ENCODE measurements at places on chromosomes 6 and 20.

DNA sequence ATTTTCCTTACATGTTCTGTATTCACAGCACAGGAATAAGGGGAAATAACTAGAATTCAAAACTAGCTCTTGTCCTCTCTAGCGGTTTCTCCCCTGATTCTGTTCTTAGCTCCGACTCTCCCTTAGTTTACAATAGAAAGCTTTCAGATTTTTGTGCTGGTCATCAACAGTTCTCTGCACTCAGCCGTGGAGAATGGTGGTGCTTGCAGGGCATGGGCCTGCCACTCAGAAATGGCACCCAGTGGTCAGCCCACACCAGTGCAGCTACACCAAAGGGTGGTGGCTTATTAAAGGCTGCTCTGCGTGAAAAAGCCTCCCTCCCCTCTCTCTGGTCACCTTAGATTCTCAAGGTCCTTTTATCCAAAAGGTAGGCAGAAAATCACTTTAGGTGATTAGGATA, 123.5 kb downstream of the SASH1 start:
- no peak for ATAC-seq

GRCh38 chr6:79391480-79391879, 145.8 kb downstream of the LCA5 start:
- no peak for ATAC-seq

GRCh38 chr6:123527406-123527805, 109.3 kb downstream of the TRDN start:
- ATAC-seq: no peak

GRCh38 chr6:37127961-37128862, 41.7 kb upstream of the PIM1 start:
- ATAC-seq: no peak

GRCh38 chr6:37507690-37508421, 8.2 kb upstream of the CCDC167 start:
- ATAC-seq: peak; percentile 68

DNA sequence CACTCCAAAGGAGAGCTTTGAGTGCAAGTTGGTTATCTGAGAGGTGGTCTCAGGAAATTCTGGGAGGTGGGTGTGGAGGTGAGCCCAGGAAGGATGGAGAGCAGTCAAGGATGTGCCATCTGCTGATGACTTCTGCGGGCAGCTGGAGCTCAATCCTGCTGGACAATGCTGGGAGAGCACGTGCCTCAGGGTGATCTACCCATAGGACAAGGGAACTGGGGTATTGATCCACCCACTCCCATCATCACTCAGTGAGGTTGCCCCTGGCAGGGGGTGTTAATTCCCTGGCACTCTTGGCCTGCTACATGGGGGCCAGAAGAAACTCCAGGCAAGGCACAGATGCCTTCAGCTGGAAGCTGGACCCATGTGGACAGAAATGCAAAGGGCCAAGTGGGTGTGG, 7.1 kb upstream of the ZBP1 start:
- ATAC-seq: no peak

GRCh38 chr20:25659999-25660398, 36.2 kb upstream of the NANP start:
- peak; percentile 59 for ATAC-seq

- ATAC-seq: no peak
These were observed 67.2 kb downstream of the YTHDF1 start for GRCh38 chr20:63148696-63149095.

DNA sequence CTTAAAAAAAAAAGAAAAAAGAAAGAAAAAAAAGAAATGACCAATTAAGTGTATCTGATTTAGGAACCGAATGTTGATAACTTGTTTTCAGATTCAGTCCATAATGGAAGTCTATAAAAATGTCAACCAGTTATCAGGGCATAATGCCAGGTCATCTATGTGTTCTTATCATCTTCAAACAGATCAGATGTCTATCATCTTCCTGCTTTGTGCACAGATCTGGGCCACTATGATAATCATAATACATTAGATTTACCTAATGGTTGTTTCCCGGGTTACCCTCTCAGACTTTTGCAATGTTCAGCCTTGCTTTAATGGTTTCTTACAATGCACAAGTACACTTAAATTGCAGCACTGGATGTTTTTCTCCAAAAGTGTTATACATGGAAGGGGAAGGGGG, 100.6 kb downstream of the NKAIN2 start:
- ATAC-seq: no peak

DNA sequence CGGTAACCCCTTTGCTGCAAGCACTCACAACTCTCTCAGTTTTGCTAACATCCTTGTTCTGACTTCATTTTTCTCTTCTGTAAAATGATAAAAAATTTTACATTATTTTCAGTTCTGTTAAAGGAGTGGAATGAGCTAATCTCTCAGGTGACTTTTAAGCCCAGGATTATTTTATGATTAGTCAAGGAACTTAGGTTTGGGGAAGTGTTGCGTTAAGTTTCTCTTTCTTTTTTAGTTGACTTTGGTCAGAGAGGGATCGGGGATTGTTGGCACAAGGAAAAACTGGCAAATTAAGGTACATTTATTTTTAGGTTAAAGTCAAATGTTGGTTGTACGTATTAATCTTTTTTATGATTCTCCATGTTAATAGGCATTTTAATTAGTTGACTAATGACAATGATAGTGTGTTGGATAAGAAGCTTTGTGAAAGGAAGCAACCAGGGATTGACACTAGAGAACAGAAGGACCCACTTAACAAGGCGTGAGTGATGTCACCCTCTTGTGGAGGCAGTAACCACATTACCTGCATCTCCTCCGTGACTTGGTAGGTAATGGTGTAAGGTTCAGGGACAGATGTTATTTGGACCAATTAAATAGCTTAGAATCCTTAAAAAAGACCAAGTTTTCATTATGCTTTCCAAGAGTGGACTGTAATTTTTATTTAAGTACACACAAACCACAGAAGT, 31.6 kb downstream of the CD83 start:
- no peak for ATAC-seq

- no peak for ATAC-seq
These were observed 71.0 kb downstream of the PREP start for GRCh38 chr6:105331927-105332326.

GRCh38 chr6:158069800-158070195, 88.1 kb downstream of the SYNJ2 start:
- no peak for ATAC-seq

GRCh38 chr6:68082086-68082485, 553.0 kb upstream of the ADGRB3 start:
- no peak for ATAC-seq

- ATAC-seq: no peak
These were observed 23.7 kb upstream of the PSMF1 start for GRCh38 chr20:1094751-1095150.

DNA sequence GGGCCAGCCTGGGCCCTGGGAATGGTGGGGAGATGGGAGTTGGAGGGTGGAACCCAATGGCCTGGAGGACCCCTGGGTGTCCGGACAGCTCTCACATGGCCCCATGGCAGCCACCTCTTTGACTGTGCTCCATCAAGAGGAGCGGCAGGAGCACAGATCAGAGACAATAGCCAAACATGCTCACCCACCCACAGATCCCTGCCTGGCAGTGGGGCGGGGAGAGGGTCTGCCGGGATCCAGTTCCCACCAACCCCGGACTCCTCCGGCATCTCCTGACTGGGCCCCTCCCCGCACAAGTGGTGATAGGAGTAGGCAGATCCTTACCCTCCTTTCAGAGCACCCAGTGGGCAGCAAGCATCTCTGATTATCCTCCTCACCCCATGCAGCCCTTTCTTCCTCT, 31.9 kb upstream of the MRPS18A start:
- no peak for ATAC-seq

DNA sequence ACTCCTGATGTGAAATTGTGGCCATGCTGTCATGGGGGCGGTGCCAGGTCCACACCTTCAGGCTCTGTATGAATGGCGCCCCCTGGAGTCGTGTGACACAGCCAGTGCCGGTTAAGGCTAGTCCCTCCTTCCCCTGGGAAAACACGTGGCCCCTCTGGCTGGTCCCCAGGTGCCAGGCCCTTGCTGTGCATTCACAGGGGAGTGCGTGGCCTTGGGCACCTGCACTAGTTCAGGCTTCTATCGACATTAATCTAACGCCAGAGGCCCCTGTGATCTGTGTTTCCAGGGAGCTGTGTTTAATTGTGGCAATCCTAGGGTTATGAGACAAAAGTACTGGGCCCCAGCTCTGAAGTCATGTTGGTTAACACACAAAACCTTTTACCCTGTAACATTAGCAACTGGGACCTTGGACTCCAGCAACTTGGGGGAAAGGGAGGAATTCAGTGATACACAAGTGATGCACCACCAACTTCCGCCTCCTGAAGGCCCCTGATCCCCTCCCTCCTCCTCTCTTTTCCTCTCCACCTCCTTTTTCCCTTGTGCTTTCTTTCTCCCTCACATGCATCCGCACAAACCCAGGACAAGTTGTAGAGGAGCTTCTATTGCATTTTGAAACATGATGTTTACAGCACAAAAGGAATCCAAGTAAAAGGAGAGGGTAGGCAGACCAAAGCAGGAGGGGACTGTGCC, 74.0 kb downstream of the SSR1 start:
- peak; percentile 87 for ATAC-seq

GRCh38 chr20:58044286-58044685, 184.2 kb downstream of the ANKRD60 start:
- ATAC-seq: no peak

All from activated T-helper 17 cell treated with anti-CD3 and anti-CD28 coated beads, Interleukin-2, amount 50 U/mL, for 72 hours (primary cell).